ENCODE measurements at places on chromosomes 13 and 19. TPM values are rescaled to one million over a fixed set of nuclear protein-coding genes. Genes with fewer than 3 reads are reported as not detected.

Gene PGLYRP1
- not detected for polyA plus RNA-seq

Gene ZNF568
- polyA plus RNA-seq: 13.4 TPM

Gene AMH
- polyA plus RNA-seq: not detected

Gene SH2D3A
- polyA plus RNA-seq: not detected

Gene POSTN
- polyA plus RNA-seq: not detected

Gene CEACAM3
- polyA plus RNA-seq: not detected

Gene DACT3
- polyA plus RNA-seq: 3.3 TPM

Gene TRIP10
- polyA plus RNA-seq: not detected

Gene THOP1
- polyA plus RNA-seq: 1.5 TPM
